ENCODE measurements at places on chromosomes 1 and 21. TPM values are rescaled to one million over a fixed set of nuclear protein-coding genes. Genes with fewer than 3 reads are reported as not detected.

- no peak overlapping the region for H3K4me3 ChIP-seq
- no peaks in the 10 kb centered on the region for H3K36me3 ChIP-seq
- H3K27ac ChIP-seq, result no peak overlapping the region
- no peaks in the 10 kb centered on the region for H3K4me1 ChIP-seq
Measured at GRCh38 chr1:53371121-53371666, 43.3 kb upstream of the LRP8 start.

The POTED gene
- total RNA-seq, result not detected

- no peaks in the 10 kb centered on the region for H3K36me3 ChIP-seq
- DNase-seq, result no peak
- H3K4me3 ChIP-seq, result no peak overlapping the region
- H3K4me1 ChIP-seq, result peaks cover 8% of the 10 kb centered on the region
- peaks cover 9% of the 10 kb centered on the region for H3K27me3 ChIP-seq
Measured at GRCh38 chr1:27074175-27074780, 61.6 kb upstream of the TENT5B start.

DNA sequence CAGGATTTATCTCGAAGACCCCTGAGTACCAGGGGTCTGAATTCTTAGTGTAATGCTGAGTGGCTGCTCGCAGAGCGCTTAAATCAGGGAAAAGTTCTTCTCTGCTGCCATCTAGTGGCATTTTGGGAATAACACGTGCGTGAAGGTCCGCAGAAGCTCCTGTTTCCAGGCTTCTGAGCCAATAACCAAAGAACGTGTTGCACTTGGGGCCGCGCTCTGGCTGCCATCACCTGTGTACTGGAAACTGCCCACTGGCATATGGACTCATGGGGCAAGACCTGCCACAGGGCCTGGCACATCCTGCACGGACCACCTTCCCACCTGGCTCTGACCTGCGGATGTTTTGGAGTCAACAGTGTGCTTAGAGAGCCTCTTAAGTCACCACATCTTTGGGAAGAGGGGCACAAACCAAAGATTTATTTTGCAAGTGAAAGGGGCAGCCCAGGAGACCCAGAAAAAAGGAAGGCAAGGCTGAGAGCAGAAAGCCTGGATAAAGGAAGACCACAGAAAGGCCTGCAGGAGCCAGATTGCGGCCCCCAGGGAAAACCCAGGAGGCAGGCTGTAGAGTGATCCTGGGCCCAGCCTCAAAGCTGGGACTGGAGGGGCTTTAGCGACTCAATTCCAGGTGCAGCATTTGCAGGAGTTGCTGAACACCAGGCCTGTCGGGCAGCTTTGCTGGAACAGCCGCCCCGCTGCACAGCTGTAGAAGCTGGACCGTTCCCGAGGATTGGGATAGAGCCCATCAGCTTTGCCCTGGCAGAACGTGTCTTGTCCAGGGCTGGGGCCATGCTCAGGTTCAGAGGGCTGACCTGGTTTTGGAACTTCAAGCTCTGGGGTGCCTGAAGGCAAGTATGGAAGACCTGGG, 13.0 kb downstream of the CHIT1 start:
- H3K27me3 ChIP-seq, result peaks cover 22% of the 10 kb centered on the region
- no peaks in the 10 kb centered on the region for H3K36me3 ChIP-seq
- peaks cover 7% of the 10 kb centered on the region for H3K4me1 ChIP-seq
- H3K4me3 ChIP-seq, result no peak overlapping the region
- DNase-seq, result peak; percentile 91

GRCh38 chr1:209527372-209527771, 56.1 kb upstream of the CAMK1G start:
- no peaks in the 10 kb centered on the region for H3K36me3 ChIP-seq
- H3K27me3 ChIP-seq, result no peaks in the 10 kb centered on the region

The PDIK1L gene
- 3.2 TPM for total RNA-seq

The C1orf53 gene
- total RNA-seq, result not detected

The UBE2U gene
- total RNA-seq, result not detected

DNA sequence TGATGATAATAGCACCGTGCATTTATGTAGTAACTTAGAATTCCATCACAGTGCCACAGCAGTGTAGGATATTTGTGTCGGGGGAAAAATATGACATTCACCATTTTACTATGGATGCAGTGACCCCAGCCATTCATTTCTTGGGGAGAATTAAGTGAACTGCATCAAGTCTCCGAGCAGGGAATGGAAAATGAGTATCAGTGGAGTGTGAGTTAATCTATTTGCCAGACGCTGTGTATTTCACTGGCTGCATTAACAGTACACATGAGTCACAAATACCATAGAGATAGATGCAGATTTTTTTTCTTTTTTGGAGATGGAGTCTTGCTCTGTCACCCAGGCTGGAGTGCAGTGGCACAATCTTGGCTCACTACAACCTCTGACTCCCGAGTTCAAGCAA, 33.8 kb upstream of the SLC45A1 start:
- no peaks in the 10 kb centered on the region for H3K36me3 ChIP-seq
- peaks cover 10% of the 10 kb centered on the region for H3K4me1 ChIP-seq
- H3K27me3 ChIP-seq, result no peaks in the 10 kb centered on the region
- H3K4me3 ChIP-seq, result no peak overlapping the region
- no peak for DNase-seq

- H3K27me3 ChIP-seq, result no peaks in the 10 kb centered on the region
- H3K4me3 ChIP-seq, result peak overlapping the region; percentile 76
- H3K4me1 ChIP-seq, result peaks cover 72% of the 10 kb centered on the region
- peaks cover 43% of the 10 kb centered on the region for H3K36me3 ChIP-seq
- no peak overlapping the region for H3K27ac ChIP-seq
- peak; percentile 89 for DNase-seq
Measured at GRCh38 chr1:226064816-226065248, 2.3 kb downstream of the H3-3A start.

DNA sequence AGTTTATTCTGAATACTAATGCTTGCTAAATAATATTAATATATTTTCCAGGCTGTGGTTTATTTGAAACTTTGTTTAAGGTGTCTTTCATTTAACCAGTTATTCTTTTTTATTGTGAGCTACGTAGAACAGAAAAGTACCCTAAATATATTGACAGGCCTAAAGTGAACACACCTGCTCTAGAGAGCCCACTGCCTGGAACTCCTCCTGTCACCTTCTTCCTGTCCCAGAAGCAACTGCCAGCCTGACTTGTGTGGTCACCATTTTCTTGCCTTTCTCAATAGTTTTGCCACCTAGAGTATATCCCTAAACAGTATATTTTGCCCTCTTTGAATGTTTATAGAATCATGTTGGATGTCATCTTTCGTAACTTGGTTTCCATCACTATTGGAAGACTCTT, 48.5 kb downstream of the SCCPDH start:
- no peaks in the 10 kb centered on the region for H3K4me1 ChIP-seq
- H3K36me3 ChIP-seq, result peaks cover 65% of the 10 kb centered on the region
- H3K4me3 ChIP-seq, result no peak overlapping the region
- no peaks in the 10 kb centered on the region for H3K27me3 ChIP-seq
- no peak for DNase-seq
- no peak overlapping the region for H3K27ac ChIP-seq

The FLG gene
- total RNA-seq, result not detected

DNA sequence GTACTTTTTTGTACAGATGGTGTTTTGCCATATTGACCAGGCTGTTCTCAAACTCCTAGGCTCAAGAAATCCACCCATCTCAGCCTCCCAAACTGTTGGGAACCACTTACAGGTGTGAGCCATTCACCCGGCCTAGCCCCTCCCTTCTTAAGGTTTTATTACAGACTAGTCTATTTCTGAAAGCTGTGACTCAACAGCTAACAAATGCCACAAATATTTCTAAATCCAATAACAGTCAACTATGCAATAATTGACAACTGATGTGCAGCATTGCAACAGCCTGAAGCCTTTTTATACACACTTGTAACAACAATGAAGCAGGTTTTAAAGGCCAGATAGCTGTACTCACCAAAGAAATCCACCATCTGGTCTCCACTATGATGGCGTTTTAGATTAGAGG, 51.4 kb downstream of the GRIK1 start:
- H3K27ac ChIP-seq, result no peak overlapping the region
- no peaks in the 10 kb centered on the region for H3K36me3 ChIP-seq
- no peak for DNase-seq
- no peaks in the 10 kb centered on the region for H3K27me3 ChIP-seq
- no peaks in the 10 kb centered on the region for H3K4me1 ChIP-seq
- no peak overlapping the region for H3K4me3 ChIP-seq

- H3K36me3 ChIP-seq, result no peaks in the 10 kb centered on the region
- peak; percentile 56 for DNase-seq
- H3K27ac ChIP-seq, result peak overlapping the region; percentile 49
Measured at GRCh38 chr1:7388488-7389185, 382.5 kb upstream of the VAMP3 start.

DNA sequence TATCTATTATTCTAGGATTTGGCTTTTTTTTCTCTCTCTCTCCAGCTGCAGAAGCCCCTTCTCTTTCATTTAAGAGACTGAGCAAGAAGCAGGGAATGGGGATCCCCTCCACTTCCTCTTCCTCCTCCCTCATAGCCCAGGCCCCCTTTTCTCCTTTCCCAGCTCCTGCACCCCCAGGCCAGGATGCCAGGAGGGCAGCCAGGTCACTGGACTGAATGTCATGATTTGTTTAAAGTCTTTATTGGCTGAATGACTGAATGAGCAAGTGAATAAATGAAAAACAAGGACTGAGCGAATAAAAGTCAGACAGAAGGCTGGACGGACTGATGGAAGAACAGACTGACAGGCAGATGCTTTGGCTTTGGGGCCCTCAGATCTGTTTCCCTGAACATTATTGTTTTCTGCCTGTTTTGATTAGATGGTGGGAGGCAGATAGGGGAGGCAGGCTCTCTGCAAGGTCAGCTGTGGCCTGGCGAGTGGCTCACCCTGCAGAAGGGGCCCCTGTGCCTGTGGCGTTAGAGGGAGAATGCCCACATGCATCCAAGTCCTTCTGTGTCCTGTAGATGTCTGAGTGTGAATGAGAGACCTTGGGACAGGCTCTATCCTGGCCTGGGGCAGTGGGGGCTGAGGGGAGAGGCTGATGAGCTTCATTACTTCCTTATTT, 20.3 kb upstream of the ADGRB2 start:
- H3K4me3 ChIP-seq, result no peak overlapping the region
- no peak overlapping the region for H3K27ac ChIP-seq
- no peak for DNase-seq
- peaks cover 31% of the 10 kb centered on the region for H3K4me1 ChIP-seq
- no peaks in the 10 kb centered on the region for H3K36me3 ChIP-seq

- DNase-seq, result no peak
- H3K4me3 ChIP-seq, result no peak overlapping the region
- H3K36me3 ChIP-seq, result no peaks in the 10 kb centered on the region
- no peak overlapping the region for H3K27ac ChIP-seq
- no peaks in the 10 kb centered on the region for H3K4me1 ChIP-seq
Measured at GRCh38 chr1:72954943-72955342, 672.6 kb upstream of the NEGR1 start.

The SPRR2G gene
- not detected for total RNA-seq

The HES4 gene
- 31.0 TPM for total RNA-seq

DNA sequence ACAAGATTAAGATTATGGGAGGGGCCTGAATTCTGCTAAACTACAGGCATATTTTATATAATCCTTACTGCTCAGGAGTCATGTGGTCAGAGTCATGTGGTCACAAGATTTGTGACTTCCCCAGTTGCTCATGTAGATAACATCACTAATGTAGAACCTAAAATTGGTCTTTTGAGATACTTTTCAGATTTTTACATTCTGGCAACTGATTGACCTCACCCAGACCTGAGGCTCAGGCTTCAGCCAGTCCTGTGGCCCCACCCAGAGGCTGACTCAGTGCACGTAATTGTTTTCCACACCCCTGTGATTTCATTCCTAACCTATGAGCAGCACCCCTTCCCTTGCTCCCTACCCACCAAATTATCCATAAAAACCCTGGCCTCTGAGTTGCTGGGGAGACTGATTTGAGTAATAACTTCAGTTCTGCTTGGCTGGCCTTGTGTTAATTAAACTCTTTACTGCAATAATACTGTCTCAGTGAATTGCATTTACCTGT, 41.7 kb upstream of the ZNF326 start:
- H3K4me1 ChIP-seq, result no peaks in the 10 kb centered on the region
- H3K4me3 ChIP-seq, result no peak overlapping the region
- no peaks in the 10 kb centered on the region for H3K27me3 ChIP-seq
- H3K36me3 ChIP-seq, result no peaks in the 10 kb centered on the region

DNA sequence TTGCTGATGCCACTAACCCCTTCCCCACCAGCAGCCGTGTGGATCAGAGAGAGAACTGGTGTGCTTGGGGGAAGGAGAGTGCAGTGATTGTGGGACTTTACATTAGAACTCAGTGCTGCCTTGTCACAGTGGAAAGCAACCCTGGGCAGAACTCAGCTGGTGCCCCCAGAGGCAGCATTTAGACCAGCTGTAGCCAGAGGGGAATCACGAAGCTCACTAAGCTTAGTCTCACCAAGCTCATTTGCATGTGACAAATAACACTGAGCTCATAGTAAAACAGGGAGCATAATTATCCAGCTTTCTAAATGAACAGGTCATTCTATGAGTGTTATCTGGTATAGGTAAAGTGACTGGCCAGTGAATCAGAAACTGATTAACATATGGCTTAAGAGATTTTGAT, 9.8 kb upstream of the SMAP2 start:
- no peaks in the 10 kb centered on the region for H3K27me3 ChIP-seq
- no peaks in the 10 kb centered on the region for H3K4me1 ChIP-seq
- H3K4me3 ChIP-seq, result no peak overlapping the region
- DNase-seq, result no peak
- no peak overlapping the region for H3K27ac ChIP-seq

The BSDC1 gene
- 57.6 TPM for total RNA-seq

DNA sequence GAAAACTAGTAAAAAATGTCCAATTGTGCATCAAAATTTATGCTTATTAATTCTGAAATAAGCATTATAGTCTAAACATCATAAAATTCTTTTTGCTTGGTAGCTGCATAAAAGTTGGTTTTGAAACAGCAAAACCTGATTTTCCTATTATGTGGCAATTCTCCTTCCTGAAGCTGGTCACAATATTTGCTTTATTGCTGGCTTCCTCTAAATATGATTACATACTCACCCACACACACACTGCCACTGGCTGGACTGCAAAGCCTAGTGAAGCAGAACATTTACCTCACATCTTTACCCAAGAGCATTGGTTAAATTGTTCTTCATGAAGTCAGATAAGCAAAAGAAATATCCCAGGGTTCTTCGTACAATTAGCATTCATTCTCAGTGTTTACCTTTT, 103.0 kb downstream of the NR5A2 start:
- no peak overlapping the region for H3K4me3 ChIP-seq
- DNase-seq, result no peak
- H3K27ac ChIP-seq, result no peak overlapping the region
- no peaks in the 10 kb centered on the region for H3K36me3 ChIP-seq
- no peaks in the 10 kb centered on the region for H3K27me3 ChIP-seq
- H3K4me1 ChIP-seq, result no peaks in the 10 kb centered on the region

The SNIP1 gene
- total RNA-seq, result 20.4 TPM

The IQGAP3 gene
- total RNA-seq, result 15.1 TPM

The ILDR2 gene
- total RNA-seq, result 0.87 TPM

DNA sequence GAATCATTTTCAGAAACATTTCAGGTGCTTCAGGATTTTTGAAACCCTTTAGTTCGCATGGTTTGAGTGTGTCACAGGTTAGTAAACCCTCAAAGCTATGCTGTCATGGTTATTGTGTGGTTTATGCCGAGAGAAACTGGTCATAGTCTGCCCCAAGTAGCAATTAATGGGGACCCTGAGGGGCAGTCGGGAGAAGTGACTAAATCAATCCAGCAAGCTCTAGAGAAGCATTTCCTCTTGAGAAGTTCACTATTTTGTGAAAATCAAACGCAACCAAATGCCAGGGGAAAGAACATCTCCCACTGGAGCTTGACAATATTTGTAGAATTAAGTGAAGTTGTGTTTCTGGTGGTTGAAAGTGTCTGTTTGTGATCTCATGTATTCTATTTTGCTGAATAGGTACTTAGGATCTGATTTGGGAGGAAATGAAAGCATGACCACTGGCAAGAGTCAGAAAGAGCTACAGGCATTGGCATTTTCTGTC, 63.0 kb upstream of the BACH1 start:
- H3K27ac ChIP-seq, result no peak overlapping the region
- H3K4me3 ChIP-seq, result no peak overlapping the region
- H3K27me3 ChIP-seq, result no peaks in the 10 kb centered on the region
- H3K36me3 ChIP-seq, result no peaks in the 10 kb centered on the region
- no peak for DNase-seq
- H3K4me1 ChIP-seq, result peaks cover 5% of the 10 kb centered on the region
